PC-9 (cell line): ENCODE measurements at places on chromosomes 13 and 19. TPM values are rescaled to one million over a fixed set of nuclear protein-coding genes. Genes with fewer than 3 reads are reported as not detected.

IGFL3 gene
- total RNA-seq = 0.96 TPM in 1 of 2 replicates, not detected in the other

ACP7 gene
- 3.8 and 5.4 TPM in 2 replicates for total RNA-seq

ONECUT3 gene
- 0.05 TPM in 1 of 2 replicates, not detected in the other for total RNA-seq

RNF113B gene
- total RNA-seq = not detected in 2 replicates

KLK15 gene
- total RNA-seq = not detected in 2 replicates

ZFR2 gene
- not detected in 2 replicates for total RNA-seq

GET3 gene
- 72.8 and 81.9 TPM in 2 replicates for total RNA-seq

ZNF468 gene
- 19.5 and 29.0 TPM in 2 replicates for total RNA-seq

CCDC70 gene
- total RNA-seq = not detected in 2 replicates

FBN3 gene
- total RNA-seq = 0.05 TPM in 1 of 2 replicates, not detected in the other

GRIN3B gene
- 0.11 and 0.13 TPM in 2 replicates for total RNA-seq

CYP4F2 gene
- total RNA-seq = 0.31 and 1.1 TPM in 2 replicates

ARHGEF7 gene
- 37.0 and 38.5 TPM in 2 replicates for total RNA-seq

ZNF382 gene
- 0.55 TPM in 1 of 2 replicates, not detected in the other for total RNA-seq

FOSB gene
- total RNA-seq = 7.9 and 16.5 TPM in 2 replicates

LILRB4 gene
- not detected in 2 replicates for total RNA-seq

CTU1 gene
- 7.2 and 12.6 TPM in 2 replicates for total RNA-seq

PRR22 gene
- 4.5 and 4.6 TPM in 2 replicates for total RNA-seq

LRG1 gene
- 22.0 and 25.6 TPM in 2 replicates for total RNA-seq

LAIR2 gene
- not detected in 2 replicates for total RNA-seq

C5AR1 gene
- 8.5 and 10.8 TPM in 2 replicates for total RNA-seq

CADM4 gene
- 68.3 and 71.1 TPM in 2 replicates for total RNA-seq
